ENCODE measurements at places on chromosomes 7 and 10. TPM values are rescaled to one million over a fixed set of nuclear protein-coding genes. Genes with fewer than 3 reads are reported as not detected.

Gene NEURL1
- 0.06 TPM for total RNA-seq

DNA sequence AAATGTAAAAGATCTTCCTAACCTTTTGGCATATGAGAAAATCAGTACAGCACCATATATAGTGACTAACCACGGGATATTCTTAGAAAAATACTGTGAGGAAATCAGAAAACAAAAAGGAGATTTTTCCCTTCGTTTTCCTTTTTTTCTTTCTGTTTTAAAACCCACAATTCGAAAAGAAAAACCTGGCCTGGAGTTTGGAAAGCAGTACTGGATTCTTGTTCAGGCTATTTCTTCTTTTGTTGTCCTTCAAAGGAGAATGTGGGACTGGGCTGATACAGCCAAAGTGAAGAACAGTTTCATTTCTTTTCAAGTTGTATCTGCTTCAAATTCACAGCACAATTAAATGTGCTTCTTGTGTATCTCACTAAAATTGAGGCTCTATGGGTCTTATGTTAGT, 156.8 kb upstream of the PHYHIPL start:
- H3K4me3 ChIP-seq: no peak overlapping the region
- H3K36me3 ChIP-seq: no peaks in the 10 kb centered on the region
- peaks cover 21% of the 10 kb centered on the region for H3K4me1 ChIP-seq
- H3K27ac ChIP-seq: no peak overlapping the region

Gene TNRC18
- 27.2 TPM for total RNA-seq

GRCh38 chr10:25125201-25125611, 49.6 kb upstream of the GPR158 start:
- H3K4me3 ChIP-seq: no peak overlapping the region
- no peaks in the 10 kb centered on the region for H3K36me3 ChIP-seq
- H3K4me1 ChIP-seq: peaks cover 12% of the 10 kb centered on the region
- peak; percentile 93 for DNase-seq

Gene NRF1
- total RNA-seq: 22.9 TPM

Gene TMEM106B
- total RNA-seq: 57.4 TPM

Gene CALHM3
- not detected for total RNA-seq

GRCh38 chr7:45574669-45575500, 717 bp downstream of the ADCY1 start:
- H3K27me3 ChIP-seq: peaks cover 57% of the 10 kb centered on the region
- peak overlapping the region; percentile 90 for H3K4me3 ChIP-seq

GRCh38 chr10:113087165-113088029, 137.3 kb downstream of the TCF7L2 start:
- H3K27me3 ChIP-seq: no peaks in the 10 kb centered on the region
- H3K4me1 ChIP-seq: peaks cover 9% of the 10 kb centered on the region
- no peaks in the 10 kb centered on the region for H3K36me3 ChIP-seq
- DNase-seq: no peak
- H3K27ac ChIP-seq: no peak overlapping the region

- H3K27ac ChIP-seq: no peak overlapping the region
- no peak overlapping the region for H3K4me3 ChIP-seq
- H3K4me1 ChIP-seq: peaks cover 9% of the 10 kb centered on the region
- peaks cover 15% of the 10 kb centered on the region for H3K27me3 ChIP-seq
- DNase-seq: no peak
These were observed 5.7 kb downstream of the BLVRA start for GRCh38 chr7:43764039-43764761.

DNA sequence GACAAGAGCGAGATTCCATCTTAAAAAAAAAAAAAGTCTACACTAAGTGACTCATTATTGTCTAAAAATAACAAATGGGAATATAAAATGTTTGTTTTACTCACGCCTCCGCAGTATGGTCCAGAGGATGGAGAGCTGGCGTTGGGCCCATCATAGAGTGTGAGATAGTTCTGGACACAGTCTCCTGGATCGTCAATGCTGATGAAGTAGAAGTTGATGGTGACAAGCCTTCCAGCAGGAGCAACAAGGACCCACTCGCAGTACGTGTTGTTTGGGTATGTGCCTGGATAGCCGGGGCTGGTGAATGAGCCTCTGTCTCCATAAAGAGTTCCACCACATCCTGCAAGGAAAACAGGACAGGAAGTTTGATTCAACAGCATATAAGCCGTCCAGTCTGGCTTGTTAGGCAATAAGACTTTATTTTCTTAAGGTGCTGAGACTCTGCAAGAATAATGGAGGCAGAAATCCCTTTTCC, 11.5 kb upstream of the RSU1 start:
- H3K27me3 ChIP-seq: no peaks in the 10 kb centered on the region
- DNase-seq: no peak
- H3K27ac ChIP-seq: no peak overlapping the region

DNA sequence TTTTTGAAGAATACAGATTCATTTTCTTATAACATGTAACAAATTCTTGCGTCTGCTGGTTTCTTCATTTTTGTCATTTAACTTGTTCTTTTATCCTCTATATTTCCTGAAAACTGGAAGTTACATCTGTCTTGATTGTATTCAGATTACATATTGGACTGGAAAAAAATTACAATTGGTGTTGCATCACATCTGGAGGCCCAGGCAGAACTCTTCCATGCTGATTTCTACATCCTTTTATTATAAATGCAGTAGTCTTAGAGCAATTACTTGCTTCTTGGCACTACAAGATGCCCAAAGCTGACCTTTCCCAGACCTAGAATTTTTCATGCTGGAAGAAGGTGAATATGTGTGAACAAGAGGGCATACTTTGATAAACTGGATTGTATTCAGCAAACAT, 460.9 kb upstream of the CNTNAP2 start:
- no peak overlapping the region for H3K27ac ChIP-seq
- no peak overlapping the region for H3K4me3 ChIP-seq
- H3K4me1 ChIP-seq: no peaks in the 10 kb centered on the region
- DNase-seq: no peak
- no peaks in the 10 kb centered on the region for H3K36me3 ChIP-seq

DNA sequence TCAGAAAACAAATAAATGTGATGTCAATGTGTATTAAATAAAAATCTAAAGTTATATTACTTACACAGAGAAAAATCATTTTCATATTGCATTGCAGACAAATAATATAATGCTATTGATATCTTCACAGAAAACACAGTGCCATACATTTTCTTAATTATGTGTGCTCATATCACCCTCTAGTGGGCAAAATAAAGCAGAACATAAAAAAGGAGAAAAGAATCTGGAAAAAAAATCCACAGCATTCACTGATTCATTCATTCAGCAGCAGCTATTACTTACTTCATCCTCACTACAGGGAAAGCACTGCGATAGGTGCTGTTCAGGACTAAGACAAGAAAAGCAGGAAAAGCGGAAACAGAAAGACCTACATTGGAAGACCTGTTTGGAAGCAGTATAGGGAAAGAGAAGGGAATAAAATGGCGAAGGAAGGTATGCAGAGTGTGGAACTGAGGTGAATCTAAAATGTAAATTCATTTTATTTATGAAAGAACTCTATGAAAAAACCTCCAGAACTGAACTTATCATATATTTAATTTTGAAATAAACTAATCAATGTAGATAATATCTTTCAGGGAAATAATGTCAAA, 73.2 kb downstream of the POT1 start:
- peaks cover 3% of the 10 kb centered on the region for H3K36me3 ChIP-seq
- no peak overlapping the region for H3K4me3 ChIP-seq
- DNase-seq: peak; percentile 31
- no peak overlapping the region for H3K27ac ChIP-seq
- H3K27me3 ChIP-seq: no peaks in the 10 kb centered on the region

DNA sequence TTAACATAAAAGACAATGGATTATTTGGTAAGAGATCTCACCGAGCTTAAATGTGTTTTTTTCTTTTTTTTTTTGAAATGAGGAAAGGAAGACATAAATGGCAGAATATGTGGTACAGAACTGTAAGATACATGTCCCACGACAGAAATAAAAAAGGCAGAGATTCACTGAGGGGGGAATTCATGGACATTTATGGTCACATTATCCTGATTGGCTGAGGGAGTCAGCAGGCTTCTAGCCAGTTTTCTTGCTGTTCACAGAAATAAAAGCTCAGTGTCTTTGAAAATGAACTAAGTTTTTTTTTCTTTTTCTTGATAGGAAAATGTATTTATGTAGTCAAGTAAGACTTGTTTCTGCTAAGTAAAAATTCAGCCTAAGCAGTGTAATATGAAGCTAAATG, 8.2 kb upstream of the FAS start:
- peaks cover 11% of the 10 kb centered on the region for H3K4me1 ChIP-seq
- H3K27ac ChIP-seq: no peak overlapping the region
- no peak overlapping the region for H3K4me3 ChIP-seq
- no peaks in the 10 kb centered on the region for H3K27me3 ChIP-seq

DNA sequence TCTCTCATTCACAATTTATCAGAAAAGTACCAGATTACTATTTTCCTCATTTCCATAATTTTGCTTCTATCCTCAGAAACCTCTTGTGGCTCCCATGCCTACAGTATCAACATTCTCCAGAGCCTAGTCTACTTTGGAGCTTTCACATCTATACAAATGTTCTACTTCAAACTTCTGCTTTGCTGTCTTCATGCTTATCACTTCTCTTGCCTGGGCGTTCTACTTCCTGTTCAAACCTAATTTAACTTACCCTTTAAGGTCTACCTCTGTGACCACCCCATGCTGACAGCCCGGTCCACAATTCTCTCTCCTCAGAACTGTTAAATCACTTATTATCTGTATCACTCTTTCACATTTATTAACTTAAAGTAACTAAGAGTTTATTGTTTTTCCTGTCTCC, 6.1 kb upstream of the PTPN12 start:
- H3K36me3 ChIP-seq: no peaks in the 10 kb centered on the region
- H3K27ac ChIP-seq: no peak overlapping the region

GRCh38 chr7:121932768-121933167, 59.8 kb downstream of the PTPRZ1 start:
- H3K4me1 ChIP-seq: peaks cover 53% of the 10 kb centered on the region
- no peak overlapping the region for H3K27ac ChIP-seq
- DNase-seq: no peak
- H3K4me3 ChIP-seq: no peak overlapping the region
- peaks cover 11% of the 10 kb centered on the region for H3K36me3 ChIP-seq

DNA sequence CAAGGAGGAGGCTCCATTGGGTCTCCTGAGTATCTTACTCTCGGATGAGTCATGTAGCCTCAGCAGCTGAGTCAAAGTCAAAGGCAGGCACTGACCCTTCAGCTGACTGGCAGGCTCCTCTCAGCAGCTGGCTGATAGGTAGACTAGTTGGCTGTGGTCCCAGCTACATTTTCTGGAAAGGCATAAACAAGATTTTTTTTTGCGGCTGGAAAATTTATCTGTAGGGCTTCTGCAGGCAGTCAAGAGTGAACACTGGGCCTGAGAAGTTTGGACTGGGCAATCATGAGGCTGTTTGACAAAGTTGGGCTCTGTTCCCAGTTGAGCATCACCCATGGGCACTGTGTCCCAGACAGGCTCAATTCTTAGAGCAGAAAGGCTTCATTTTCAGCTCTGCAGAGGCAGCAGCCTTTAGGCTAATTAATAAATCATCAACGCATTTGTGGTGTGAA, 796.2 kb downstream of the CCSER2 start:
- H3K27ac ChIP-seq: no peak overlapping the region
- H3K36me3 ChIP-seq: no peaks in the 10 kb centered on the region
- no peak overlapping the region for H3K4me3 ChIP-seq
- no peaks in the 10 kb centered on the region for H3K27me3 ChIP-seq

DNA sequence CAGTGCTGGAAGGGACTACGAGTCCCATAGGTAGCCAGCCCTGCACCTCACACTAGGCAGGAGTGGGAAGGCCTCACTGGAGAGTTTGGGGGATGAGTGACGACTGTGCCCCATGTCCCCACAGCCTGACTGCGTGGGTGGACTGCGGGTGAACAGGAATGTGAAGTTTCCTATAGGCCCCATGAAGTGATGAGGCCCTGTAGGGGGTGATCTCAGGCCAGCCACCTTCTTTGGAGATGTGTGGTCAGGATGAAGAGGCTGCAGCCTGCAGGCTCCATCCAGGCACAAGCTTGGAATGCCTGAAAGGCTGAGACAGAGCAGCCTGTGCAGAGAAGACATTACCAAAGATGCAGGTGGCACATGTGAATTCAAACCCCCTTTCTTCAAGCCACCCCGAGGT, 94.9 kb downstream of the CPXM2 start:
- H3K4me3 ChIP-seq: no peak overlapping the region
- no peaks in the 10 kb centered on the region for H3K27me3 ChIP-seq
- no peaks in the 10 kb centered on the region for H3K4me1 ChIP-seq
- DNase-seq: no peak
- H3K27ac ChIP-seq: no peak overlapping the region

DNA sequence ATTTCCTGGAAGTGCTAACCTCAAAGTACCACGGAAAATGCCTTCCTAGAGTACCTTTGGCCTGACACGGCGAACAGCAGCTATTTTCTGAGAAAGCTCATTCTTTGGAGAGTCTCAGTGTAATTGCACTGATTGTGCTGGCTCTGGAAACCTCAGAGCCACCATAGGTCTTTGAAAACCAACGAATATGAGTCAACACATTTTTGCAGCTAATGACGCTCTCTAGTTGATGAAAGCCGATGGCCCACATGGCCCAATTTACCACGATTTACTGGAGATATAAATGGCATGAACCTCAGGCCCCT, 187.1 kb downstream of the ADARB2 start:
- no peaks in the 10 kb centered on the region for H3K27me3 ChIP-seq
- H3K27ac ChIP-seq: no peak overlapping the region
- no peaks in the 10 kb centered on the region for H3K36me3 ChIP-seq
- no peak for DNase-seq
- H3K4me1 ChIP-seq: no peaks in the 10 kb centered on the region

All from neural progenitor cell (in vitro differentiated cells).